Fibroblast of skin of abdomen (primary cell): ENCODE measurements at places on chromosomes 11 and 22.
A peak's percentile ranks its signal among the peaks of the same experiment; 100 is the strongest.

DNA sequence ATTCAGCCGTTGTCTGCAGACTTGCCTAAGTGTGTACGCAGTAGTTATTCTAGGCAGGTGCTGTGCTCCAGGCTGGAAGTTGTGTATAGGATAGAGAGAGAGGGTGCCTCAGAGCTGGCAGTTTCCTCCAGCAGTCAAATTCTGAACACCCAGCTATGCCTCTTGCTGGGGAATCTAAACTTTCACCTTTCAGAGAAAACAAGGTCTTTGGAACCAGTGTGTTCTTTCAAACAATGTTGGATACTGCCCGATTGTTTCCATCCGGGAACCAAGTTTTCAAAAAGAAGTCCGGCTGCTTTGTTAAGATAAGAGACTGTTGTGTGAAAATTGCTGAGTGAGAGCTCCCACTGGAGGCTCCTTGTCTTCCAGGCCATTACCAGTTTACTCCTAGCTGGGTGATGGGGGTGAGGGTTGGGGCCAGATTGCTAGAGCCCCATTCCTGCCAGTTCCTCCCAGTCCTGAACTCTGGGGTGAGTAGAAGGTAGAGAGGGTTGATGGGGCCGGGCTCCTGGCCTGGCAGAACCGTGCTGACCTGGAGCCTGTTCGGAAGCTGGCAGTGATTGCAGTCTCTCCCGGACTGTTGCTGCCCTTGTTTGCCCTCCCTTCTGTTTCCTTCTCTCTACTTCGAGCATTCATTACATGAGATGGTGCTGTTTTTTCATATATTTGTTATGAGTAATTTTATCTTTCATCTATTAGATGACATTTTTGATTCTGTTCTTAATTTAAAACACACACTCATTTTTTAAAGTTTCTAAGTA, 150.2 kb downstream of the TEAD1 start:
- no peak for DNase-seq

DNA sequence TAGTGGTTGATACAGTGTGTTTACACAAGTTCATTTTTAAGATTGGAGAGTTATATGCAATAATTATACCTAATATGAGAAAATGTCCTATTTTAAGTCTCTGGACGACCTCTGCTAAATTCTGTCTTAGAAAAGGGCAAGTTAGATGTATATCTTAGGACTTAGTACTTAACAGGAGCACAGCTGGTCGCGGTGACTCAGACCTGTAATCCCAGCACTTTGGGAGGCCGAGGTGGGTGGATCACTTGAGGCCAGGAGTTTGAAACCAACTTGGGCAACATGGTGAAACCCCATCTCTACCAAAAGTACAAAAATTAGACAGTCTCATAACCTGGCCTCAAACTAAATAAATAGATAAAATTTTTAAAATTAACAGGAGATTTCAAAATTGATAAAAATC, 27.2 kb downstream of the BSX start:
- no peak for DNase-seq

- DNase-seq = no peak
Observed at GRCh38 chr22:25829237-25829636, 87.2 kb downstream of the MYO18B start.

- DNase-seq = no peak
Observed at GRCh38 chr22:43428005-43428485, 16.2 kb downstream of the MPPED1 start.

- DNase-seq = peak; percentile 66
Observed at GRCh38 chr11:129950101-129951091, 52.2 kb downstream of the PRDM10 start.

DNA sequence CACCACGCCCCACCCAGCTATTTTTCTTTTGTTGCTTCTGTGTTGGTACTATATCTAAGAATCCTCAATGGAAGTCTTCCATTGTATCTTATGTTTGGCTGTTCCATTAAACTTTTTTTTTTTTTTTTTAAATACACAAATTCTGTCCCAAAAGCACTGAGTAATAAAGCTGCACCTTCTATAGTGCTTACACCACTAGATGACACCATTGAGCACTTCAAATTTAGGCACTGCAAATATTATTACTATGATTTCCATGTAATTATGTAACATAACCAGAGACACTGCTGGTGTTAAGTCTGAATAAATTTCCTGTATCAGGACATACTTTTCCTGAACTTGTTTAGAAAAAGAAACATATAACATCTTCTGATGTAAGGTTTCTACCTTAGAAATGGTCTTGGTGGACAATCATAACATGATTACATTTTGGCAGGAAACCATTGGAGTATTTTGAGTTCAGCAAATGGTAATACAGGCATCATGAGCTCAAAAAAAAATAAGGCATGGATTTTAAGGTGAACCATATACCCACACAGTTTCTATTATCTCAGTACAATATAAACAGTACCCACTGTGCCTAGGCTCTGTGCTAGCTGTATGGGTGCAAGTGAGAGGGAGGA, 110.5 kb downstream of the ATG16L2 start:
- DNase-seq = peak; percentile 41

DNA sequence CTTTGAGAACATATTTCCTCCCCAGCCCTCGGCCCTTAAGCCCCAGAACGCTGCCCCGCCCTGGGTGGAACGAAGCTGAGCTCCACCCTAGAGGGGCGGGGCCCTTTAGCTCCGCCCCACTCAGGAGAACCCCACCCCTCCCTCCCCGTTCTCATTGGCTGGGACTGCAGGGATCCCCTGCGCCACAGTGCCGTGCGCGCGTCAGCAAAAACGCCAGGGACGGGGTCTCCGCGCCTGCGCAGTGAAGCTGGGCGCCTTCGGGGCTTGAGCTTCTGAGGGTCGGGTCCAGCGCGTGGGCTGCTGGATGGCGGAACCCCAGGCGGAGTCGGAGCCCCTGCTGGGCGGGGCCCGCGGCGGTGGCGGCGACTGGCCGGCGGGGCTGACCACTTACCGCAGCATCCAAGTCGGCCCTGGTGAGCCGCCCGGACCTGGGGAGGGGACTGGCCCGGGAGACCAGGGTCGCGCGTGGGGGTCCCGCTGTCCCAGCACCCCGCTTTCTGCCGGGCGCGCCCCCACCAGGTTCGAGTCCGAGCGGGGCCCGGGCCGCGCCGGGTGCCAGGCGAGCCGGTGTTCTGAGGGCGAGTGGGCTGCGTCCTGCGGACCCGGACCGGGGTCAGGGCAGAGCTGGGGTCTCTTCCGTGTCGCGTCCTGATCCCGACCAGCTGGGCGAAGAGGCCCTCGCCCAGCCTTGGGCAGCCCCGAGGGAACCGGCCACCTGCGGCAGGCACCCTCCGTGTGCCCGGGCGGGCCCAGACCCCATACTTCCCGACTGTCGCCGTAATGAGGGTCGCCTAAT, at the start of gene TPCN2:
Gene TPCN2, plus strand, starts transcription at position 239 of the 796 bp plus-strand sequence. Its CDS starts 66 bp downstream, at position 305.
- DNase-seq = peak; percentile 97
